ENCODE measurements at places on chromosomes 6 and 20.
A peak's percentile ranks its signal among the peaks of the same experiment; 100 is the strongest.

- DNase-seq = no peak
Measured at GRCh38 chr6:114997813-114998292, 655.0 kb upstream of the HS3ST5 start.

- DNase-seq = no peak
Measured at GRCh38 chr20:62232194-62232593, 6.1 kb upstream of the OSBPL2 start.

GRCh38 chr20:37095108-37095598 is 644 bp downstream of the RBL1 start:
- DNase-seq = peak; percentile 61

DNA sequence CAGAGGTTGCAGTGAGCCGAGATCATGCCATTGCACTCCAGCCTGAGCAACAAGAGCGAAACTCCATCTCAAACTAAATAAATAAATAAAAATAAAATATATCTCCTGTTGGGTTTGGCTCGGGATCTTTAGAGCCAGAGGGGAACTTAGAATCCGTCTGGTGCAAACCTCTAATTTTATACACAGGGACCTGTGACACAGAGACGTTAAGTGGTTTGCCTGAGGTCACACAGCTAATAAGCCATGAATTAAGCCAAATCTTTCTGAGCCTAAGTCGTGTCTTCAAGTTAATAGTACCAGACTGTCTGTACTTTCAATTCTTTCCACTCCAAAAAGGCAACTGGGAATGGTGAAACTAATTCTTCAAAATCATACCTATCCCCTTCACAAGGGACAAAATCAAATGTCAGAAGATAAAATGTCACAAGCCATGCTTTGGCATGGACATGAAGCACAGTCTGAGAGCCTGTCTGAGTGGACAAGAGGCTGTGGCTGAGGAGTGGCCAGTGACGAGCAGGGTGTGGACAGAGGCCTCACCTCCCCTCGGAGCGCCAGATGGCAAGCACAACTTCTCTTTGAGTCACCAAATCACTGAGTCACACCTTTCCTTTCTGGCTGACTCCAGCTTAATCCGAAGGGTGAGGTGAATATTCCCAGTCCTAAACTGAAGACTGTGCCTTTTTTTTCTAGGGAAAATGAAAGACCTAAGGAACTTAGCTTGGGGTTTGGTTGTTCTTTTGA is 177.4 kb downstream of the TFAP2A start:
- DNase-seq = no peak

- DNase-seq = peak; percentile 5
Measured at GRCh38 chr20:38842558-38842981, 37.1 kb downstream of the PPP1R16B start.

GRCh38 chr20:46939031-46939965 is 44.7 kb downstream of the EYA2 start:
- DNase-seq = no peak

- DNase-seq = no peak
Measured at GRCh38 chr20:33431797-33432381, 11.7 kb downstream of the SNTA1 start.

DNA sequence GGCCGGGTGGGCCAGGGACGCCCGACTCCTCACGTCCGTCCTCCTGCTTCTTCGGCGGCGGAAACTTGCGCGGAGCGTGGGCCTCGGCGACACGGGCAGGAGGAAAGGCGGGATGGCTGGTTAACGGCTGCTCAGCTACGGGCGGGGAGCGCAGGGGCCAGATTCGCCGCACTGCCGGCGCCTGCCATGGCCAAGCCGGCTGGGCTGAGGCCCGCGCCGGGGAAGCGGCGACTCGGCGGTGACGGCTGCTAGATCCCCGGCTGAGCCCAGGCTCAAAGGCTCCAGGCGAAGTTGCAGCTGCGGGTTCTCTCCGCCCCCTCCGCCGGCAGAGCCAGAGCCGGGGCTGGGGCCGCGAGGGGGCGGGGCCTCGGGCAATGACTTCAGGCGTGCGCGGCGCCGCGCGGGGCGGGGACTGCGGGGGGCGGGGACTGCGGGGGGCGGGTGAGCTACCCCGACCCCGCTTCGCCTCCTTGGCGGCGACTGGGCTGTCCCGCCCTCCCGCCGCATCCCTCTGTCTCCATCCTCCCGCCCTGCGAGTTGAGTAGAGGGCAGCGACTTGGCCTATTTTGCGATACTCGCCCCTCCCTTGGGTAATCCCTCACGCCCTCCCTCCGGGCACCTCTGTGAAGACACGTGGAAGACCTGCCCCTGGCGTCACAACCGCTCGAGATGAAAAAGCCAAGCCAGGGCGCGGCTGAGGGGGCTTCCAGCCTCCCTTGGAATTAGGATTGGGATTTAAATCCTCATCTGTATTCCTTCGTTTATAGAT is at the start of gene CEP85L:
Gene CEP85L (minus strand): TSS at position 310 of the 769 bp plus-strand sequence. CDS start 322 bp downstream, outside the sequence.
- DNase-seq = peak; percentile 87

GRCh38 chr6:122620902-122621301 is 10.7 kb downstream of the PKIB start:
- no peak for DNase-seq

GRCh38 chr6:37543361-37543760 is 43.7 kb upstream of the CCDC167 start:
- no peak for DNase-seq

DNA sequence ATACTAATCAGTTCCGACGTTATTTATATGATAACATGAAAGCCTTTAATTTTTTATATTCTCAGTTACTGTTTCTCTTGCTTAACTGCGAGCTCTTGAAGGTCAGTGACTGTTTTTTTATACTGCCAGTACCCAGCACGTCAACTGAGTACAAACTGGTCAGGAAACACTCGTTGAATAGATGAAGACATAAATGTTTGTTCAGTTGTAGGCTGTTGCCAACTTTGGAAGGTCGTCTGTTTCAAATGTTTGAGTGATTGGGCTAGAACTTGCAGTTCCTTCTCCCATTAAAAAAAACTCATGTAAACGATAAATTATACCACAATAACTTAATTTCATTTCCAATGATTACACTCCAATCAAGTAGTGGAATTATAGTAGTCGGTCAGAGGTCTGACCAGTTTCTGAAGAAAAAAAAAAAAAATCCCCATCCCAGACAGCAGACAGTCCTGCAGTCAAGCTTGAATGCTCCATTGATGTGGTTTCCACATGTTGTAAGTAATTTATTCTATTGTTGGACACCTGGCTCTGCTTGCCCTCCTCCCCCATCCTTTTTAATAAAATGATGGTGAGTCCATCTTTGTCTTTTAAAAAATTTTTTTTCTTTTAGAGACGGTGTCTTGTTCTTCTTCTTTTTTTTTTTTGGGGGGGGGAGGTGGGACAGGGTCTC is 81.1 kb downstream of the SASH1 start:
- no peak for DNase-seq

DNA sequence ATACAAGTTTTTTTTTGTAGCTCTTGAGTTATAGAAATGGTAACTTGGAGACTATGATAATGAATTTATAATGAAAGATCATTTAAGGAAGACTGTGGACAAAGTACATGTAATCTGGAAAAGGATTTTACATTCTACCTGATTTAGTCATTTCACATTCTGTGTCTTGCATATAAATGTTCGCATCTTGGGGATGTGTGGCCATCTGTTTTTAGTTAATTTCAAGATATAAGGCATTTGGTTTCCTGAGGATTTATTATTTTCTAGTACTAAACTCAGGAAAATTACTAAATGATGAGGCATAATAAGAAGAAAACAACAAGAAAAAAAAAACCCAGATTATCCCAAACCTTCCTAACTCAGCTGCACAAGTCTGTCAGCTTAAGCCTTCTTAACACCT is 112.7 kb upstream of the PRL start:
- no peak for DNase-seq
